Endothelial cell (in vitro differentiated cells): ENCODE measurements at places on chromosomes 12 and 14.
A peak's percentile ranks its signal among the peaks of the same experiment; 100 is the strongest.

- no peak overlapping the region for H3K4me3 ChIP-seq
- H3K36me3 ChIP-seq = peaks cover 26% of the 10 kb centered on the region
- no peaks in the 10 kb centered on the region for H3K4me1 ChIP-seq
- no peaks in the 10 kb centered on the region for H3K27me3 ChIP-seq
These were observed 12.1 kb upstream of the PRR4 start for GRCh38 chr12:10861366-10861765.

DNA sequence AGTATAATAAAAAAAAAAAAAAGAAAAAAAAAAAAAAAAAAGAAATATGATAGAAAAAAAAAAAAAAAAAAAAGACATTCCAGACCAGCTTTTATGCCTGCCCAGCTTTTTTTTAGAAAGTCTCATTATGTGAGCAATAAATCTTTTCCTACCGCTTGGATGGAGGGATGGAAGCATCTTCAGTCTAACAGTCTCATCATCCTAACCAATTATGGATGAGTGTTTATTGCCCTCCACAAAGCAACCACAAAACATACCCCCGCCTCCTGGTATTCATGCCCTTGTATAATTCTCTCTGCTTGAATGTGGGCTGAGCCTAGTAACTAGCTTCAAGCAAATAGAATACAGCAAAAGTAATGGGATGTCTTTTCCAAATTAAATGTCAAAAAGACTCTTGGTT, 33.7 kb upstream of the ADAMTS20 start:
- no peak for DNase-seq
- H3K36me3 ChIP-seq = no peaks in the 10 kb centered on the region
- H3K27ac ChIP-seq = no peak overlapping the region
- H3K4me1 ChIP-seq = no peaks in the 10 kb centered on the region
- no peak overlapping the region for H3K4me3 ChIP-seq

- no peaks in the 10 kb centered on the region for H3K27me3 ChIP-seq
- H3K27ac ChIP-seq = no peak overlapping the region
- DNase-seq = no peak
- H3K36me3 ChIP-seq = no peaks in the 10 kb centered on the region
- H3K4me3 ChIP-seq = no peak overlapping the region
These were observed 450.3 kb upstream of the TBX3 start for GRCh38 chr12:115134298-115134697.

GRCh38 chr14:96252323-96252998, 3.5 kb upstream of the BDKRB1 start:
- no peaks in the 10 kb centered on the region for H3K36me3 ChIP-seq
- no peak overlapping the region for H3K27ac ChIP-seq
- DNase-seq = no peak
- H3K27me3 ChIP-seq = peaks cover 16% of the 10 kb centered on the region
- H3K4me1 ChIP-seq = no peaks in the 10 kb centered on the region
- no peak overlapping the region for H3K4me3 ChIP-seq

- H3K4me3 ChIP-seq = no peak overlapping the region
- no peak overlapping the region for H3K27ac ChIP-seq
- H3K4me1 ChIP-seq = peaks cover 4% of the 10 kb centered on the region
- peaks cover 1% of the 10 kb centered on the region for H3K27me3 ChIP-seq
- no peak for DNase-seq
These were observed 68.8 kb downstream of the SLC24A4 start for GRCh38 chr14:92391726-92392125.

- peak overlapping the region; percentile 97 for H3K4me3 ChIP-seq
- H3K27ac ChIP-seq = peak overlapping the region; percentile 100
- peaks cover 53% of the 10 kb centered on the region for H3K4me1 ChIP-seq
- H3K36me3 ChIP-seq = peaks cover 13% of the 10 kb centered on the region
- H3K27me3 ChIP-seq = peaks cover 8% of the 10 kb centered on the region
These were observed 51.7 kb downstream of the SLC25A47 start for GRCh38 chr14:100374876-100375265.
